Left forelimb (tissue), 1 donor: ENCODE measurements at places on chromosomes 6 and 20.

DNA sequence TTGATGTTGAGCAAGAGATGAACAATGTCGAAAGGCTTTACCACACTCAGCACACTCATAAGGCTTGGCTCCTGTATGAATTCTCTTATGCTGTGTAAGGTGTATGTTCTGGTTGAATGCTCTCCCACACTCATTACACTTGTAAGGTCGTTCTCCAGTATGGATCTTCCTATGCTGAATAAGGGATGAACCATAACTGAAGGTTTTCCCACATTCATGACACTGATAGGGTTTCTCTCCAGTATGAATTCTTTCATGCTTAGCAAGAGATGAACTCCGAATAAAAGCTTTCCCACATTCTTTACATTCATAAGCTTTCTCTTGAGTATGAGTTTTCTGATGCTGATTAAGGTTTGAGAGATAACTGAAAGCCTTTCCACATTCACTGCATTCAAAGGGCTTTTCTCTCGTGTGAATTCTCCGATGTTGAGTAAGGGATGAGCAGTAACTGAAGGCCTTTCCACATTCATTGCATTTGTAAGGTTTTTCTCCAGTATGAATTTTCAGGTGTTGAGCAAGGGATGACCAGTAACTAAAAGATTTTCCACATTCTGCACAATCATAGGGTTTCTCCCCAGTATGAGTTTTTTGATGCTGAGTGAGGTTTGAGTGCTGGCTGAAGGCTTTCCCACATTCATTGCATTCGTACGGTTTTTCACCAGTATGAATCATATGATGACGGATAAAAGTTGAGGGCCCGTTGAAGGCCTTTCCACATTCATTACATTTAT, 21.1 kb downstream of the ZNF184 start:
- no peak for DNase-seq

DNA sequence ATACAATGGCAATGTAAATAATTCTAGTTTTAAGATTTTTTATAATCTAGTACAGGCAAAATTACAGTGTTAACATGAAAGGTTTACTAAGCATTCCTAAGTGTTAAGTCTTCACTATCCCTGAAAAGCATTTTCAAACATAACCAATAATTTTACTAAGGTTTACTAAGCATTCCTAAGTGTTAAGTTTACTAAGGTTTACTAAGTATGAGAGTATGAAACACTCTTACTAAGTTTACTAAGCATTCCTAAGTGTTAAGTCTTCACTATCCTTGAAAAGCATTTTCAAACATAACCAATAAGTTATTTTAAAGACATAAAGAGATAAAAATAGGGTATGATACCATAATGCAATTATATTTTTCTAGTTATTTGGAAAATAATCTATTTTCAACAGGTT, 82.6 kb downstream of the PRSS35 start:
- no peak for DNase-seq

GRCh38 chr6:35681298-35681697, 7.4 kb downstream of the FKBP5 start:
- DNase-seq: no peak

DNA sequence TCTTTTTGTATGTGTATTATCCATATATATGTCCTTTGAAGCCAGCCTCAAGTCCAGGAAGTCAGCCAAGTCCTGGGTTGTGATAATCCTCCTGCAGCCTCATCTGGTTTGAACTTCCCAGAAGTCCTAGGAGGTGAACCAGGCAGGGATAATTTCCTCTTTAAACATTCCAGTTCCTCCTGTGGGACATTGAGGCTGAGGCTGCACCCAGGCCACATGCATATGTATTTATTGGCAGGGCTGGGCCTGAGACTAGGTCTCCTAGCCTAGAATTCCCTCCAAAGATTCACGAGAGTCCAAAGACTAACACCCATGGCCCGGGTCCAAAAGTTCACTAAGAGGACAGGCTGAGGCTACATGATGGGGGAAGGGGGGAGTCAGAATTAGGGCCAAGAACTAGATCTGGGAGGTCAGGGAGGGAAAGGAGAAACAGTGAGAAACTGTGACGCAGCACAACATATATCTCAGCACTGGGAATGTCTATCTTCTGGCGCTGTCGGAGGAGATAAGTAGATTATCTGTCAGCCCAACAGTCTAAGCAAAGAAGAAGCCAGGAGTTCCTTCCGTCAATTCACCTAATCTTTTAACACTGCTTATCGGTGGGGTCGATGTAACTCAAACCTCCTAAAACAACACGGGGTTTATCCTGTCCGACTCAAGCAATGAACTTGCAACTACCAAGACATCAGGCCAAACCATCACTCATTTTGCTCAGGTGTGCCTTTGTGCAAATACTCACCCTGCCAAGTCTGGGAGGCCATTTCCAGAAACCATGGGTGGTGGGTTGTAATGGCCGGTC, 43.3 kb downstream of the SNX5 start:
- no peak for DNase-seq

- DNase-seq: no peak
Observed at GRCh38 chr6:37946057-37946456, 126.5 kb downstream of the ZFAND3 start.

GRCh38 chr20:44198872-44199271, 11.7 kb downstream of the OSER1 start:
- DNase-seq: no peak

DNA sequence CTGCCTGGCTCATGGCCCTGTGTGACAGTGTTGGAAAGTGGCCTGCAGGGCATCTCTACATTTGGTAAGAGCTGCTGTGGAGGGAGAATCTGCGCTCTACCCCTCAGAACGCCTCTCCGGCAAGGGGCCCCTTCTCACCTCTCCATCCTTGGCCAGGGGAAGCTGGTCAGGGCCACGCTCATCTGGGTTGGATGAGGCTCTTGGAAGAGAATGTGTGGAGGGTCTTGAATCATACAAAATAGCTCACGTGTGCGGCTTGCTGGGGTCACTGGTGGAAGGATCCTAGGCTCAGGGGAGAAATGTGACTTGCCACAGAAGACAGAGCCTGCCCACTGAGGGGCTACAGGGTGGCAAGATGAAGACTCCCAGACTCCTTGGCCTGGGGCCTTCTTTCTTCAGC, 105.0 kb downstream of the SCML4 start:
- peak; percentile 41 for DNase-seq

DNA sequence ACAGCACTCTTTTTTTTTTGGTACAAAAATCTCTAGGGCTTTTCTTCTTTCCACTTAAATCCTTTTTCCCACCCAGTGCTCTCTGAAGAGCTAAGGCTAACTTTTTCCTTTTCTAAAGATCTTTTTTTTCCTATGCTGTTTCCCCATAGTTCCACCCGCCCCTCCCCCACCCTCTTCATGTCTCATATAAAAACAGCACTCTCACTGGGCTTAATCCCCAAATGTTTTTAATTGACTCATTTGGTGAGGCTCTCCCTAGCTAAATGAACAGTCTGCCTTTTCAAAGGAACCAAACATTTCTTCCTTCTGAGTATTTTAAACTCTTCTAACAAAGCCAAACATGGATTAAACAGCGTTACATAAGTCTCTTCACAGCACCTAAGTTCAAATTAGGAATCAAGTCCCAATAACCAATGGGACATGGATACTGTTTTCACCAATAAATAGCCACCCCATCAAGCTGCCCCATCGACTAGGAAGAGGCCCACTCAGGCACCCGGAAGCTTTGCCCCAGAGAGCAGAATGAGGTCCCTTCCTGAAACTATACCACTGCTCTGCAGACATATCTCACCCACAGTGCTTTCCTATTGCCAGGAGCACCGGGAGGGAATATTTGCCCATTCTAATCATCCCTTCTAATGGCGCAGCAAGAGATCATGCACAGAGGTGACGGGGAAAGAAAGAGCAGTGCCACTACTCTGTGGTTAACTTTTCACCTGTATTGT, 63.7 kb downstream of the ATXN1 start:
- DNase-seq: no peak

- DNase-seq: no peak
Observed at GRCh38 chr6:73074175-73074574, 151.1 kb downstream of the KHDC1L start.

- DNase-seq: no peak
Observed at GRCh38 chr6:100846276-100846675, 34.9 kb downstream of the ASCC3 start.

DNA sequence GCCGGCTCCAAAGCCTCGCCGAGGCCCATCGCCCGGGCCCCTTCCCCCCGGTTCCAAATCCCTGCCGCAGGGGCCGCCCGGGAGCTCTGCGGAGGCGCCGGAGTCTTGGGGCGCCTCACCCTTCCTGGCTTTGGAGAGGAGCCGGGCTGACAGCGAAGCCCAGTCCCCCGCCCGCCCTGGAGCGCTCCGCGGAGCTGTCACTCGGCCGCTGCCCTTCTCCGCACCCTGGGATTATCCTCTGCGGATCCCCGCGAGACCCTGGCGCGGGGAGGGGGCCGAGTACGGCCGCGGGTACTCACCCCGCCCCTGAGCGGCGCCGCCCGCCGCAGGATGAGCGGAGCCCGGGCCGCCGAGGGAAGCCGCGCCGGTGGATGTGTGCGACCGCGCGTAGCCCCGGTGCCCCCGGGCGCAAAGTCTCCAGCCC, 343 bp downstream of the SNAP91 start:
- no peak for DNase-seq

DNA sequence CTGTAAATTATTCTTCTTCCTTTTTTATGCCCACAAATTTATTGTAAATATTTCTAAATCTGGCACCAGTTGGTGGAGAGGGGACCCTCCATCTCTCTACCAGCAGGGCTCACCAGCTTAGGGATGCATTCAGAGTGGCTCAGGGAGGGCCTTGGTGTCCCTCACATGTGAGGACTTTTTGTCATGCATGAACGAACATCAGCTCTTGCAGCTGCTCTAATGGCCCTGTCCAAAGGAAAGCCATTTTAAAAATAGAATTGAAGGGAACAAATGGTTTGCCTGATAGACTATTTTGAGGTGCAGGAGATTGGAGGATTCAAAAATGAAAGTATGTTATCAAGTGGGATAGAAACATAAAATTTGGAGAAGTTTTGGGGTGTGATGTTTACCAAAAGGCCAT, 37.5 kb upstream of the KLHL31 start:
- DNase-seq: no peak

DNA sequence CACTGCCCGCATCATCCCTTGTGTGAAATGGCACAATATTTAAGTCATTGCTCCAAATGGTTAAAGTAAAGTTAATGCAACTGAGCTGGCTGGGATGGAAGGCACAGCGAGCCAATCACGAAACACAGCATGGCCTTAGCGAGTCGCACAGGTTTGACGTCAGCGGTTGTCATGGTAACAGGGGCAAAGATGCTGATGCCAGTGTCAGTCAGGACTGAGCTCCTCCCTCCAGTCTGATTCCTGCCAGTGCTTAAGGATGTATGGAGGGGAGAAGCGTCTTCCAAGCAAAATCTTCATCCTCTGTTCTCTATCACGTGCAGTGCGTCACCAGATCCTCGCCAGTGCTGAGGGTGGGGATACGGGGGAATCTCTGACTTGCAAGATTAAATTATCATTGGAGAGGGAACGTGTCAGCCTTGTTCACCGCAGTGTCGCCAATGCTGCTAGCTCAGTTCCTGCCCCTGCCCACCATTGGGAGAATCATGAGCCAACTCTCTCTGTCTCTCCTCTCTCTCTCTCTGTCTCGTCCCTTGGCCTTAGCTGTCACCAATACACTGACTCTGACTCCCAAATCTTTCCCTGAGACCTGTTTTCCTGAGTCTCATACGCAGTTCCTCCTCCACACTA, 24.5 kb downstream of the TSPYL4 start:
- DNase-seq: peak; percentile 90

DNA sequence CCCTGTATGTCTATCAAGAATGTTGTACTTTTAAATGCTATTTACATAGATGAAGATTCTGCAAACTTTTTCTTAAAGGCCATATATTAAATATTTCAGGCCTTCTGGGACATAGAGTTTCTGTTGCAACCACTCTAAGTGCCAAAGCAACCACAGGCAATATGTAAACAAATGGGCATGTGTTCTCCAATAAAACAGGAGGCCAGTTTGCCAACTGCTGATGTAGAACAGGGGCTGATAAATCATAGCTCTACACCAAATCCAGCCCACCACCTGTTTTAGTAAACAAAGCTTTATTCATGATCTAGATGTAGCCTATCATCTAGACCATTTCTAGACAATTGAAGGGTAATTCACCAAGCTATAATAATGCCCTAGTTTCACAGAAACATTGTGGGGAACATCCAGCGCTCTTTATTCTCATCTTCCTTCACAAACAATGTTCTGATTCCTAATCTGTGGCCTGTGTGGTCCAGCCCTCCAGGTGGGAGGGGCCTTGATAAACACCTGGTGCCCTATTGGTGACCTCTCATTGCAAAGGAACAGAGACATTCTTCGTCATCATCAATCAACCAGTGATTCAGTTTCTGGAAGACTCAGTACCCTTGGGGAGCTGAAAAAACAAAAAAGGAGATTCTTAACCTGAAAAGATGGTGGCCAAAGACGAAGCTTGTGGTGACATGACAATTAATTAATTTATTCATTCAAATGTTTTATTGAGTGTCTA, 80.2 kb downstream of the PREP start:
- DNase-seq: no peak

DNA sequence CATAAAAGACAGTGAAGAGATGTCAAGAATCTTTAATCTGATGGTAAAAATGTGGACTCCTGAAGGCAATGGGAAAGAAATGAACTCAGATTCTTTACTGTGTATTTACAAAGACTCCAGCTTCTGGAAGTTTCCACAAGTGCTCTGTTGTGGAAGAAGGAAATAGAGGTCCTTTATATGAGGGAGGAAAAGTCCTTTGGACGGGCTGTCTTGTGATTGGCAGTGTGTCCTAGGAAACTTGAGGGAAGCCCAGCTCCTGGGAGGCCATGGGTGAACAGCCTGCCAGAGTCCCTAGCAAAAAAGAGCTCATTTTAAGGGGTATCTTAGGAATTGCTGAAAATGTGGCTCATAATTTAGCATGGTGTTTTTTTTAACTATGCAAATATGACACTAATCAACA, 92.0 kb downstream of the RNASET2 start:
- no peak for DNase-seq

- no peak for DNase-seq
Observed at GRCh38 chr20:36519012-36519719, 22.2 kb upstream of the MYL9 start.

GRCh38 chr6:160078883-160079685, 42.5 kb upstream of the SLC22A1 start:
- no peak for DNase-seq

- DNase-seq: peak; percentile 100
Observed at GRCh38 chr20:62237801-62238568, at the start of gene OSBPL2. Gene OSBPL2, plus strand, starts transcription at chr20:62238521. Its CDS starts 17,664 bp downstream, at chr20:62256185.

- DNase-seq: no peak
Observed at GRCh38 chr20:47610247-47610944, 108.7 kb downstream of the NCOA3 start.

DNA sequence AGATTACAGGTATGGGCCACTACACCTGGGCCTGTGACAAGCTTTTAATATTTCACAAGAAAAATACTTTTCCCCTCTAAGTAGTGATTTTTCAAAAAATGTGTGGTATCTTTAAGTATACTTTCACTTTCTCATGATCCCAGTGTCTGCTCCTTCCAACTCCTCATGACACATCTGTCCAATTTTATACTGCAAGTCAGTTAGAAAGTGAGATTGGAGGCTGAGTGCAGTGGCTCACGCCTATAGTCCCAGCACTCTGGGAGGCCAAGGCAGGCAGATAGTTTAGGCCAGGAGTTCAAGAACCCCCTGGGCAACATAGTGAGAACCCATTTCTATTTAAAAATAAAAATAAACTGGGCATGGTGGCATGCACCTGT, 20.2 kb downstream of the PIM1 start:
- peak; percentile 41 for DNase-seq
